ENCODE measurements at places on chromosomes 12 and 14. TPM values are rescaled to one million over a fixed set of nuclear protein-coding genes. Genes with fewer than 3 reads are reported as not detected.
A peak's percentile ranks its signal among the peaks of the same experiment; 100 is the strongest.

ACRBP gene
- 0.35 TPM for total RNA-seq

DNA sequence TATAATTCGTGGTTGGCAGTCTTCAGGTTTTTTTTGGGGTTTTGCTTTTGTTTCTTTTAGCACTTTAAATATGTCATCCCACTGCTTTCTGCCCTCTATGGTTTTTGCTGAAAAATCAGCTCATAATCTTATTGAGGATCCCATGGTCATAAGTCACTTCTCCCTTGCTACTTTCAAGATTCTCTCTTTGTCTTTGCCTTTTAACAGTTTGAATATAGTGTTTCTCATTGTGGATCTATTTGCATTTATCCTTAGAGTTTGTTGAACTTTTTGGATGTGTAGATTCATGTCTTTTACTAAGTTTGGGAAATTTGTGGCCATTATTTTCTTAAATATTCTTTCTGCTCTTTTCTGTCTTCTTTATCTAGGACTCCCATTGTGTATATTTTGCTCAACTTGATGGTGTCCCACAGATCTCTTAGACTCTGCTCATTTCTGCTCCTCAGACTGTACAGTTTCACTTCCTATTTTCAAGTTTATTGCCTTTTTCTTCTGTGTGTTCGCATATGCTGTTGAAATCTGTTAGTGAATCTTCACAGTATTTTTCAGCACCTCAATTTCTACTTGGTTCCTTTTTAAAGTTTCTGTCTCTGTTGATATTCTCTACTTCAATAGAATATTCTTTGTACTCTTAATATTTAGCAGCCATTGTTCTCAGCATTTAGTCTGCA is 70.8 kb downstream of the WNK1 start:
- no peak overlapping the region for H3K4me3 ChIP-seq
- H3K27me3 ChIP-seq = no peaks in the 10 kb centered on the region
- no peak for DNase-seq
- no peaks in the 10 kb centered on the region for H3K36me3 ChIP-seq
- H3K4me1 ChIP-seq = no peaks in the 10 kb centered on the region

DNA sequence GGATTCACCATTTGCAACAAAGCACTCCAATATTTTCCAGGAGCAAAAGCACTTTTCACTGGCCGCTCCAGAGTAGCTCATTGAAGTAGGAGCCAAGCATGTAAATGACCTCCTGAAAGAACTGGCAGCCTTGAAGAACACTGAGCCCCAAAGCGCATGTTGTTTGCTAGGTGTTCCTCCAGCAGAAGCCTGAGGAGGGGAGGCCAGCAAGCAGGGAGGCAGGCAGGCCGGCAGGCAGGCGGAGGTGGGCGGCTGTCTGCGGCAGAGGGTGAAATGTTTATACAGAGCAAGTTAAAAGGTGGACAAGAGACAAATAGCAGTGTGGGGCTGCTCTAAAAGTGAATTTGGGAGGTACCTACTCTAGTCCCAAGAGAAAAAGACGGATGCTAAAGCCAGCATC is 439.4 kb downstream of the CCDC91 start:
- H3K4me1 ChIP-seq = no peaks in the 10 kb centered on the region
- no peaks in the 10 kb centered on the region for H3K27me3 ChIP-seq
- no peak overlapping the region for H3K4me3 ChIP-seq
- no peak overlapping the region for H3K27ac ChIP-seq
- no peak for DNase-seq

DNA sequence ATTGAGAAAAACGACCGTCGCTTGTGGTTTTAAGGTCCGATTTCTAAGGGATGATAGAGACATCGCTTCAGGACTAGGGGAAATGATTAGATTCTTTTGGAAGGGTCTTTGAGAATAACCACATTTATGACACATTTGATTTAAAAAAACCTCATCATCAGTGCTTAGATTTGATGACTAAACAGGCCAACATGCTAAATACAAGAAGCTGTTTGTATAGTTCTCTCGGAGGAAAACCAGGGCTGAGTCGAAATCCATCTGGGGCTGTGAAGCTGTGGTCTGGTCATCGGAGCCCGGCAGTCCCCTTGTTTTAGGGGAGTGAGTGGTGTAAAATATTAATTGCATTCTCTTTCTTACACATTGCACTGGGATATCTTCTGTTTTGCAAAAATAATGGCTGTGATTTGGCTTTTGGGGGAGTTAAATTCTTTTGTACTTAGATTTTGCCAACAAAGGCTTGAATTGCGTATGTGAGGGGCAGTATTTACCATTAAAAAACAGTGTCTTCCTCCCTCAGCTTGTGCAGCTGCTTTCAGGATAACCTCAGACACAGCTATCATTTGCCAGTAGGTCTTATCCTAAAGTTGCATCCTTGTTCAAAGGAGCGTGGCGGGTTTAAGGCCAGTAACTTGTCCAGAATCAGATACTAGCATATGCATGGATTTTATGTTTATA is 550 bp downstream of the GNG2 start:
- H3K27me3 ChIP-seq = no peaks in the 10 kb centered on the region
- no peak for DNase-seq
- no peaks in the 10 kb centered on the region for H3K36me3 ChIP-seq
- H3K27ac ChIP-seq = peak overlapping the region; percentile 56

DNA sequence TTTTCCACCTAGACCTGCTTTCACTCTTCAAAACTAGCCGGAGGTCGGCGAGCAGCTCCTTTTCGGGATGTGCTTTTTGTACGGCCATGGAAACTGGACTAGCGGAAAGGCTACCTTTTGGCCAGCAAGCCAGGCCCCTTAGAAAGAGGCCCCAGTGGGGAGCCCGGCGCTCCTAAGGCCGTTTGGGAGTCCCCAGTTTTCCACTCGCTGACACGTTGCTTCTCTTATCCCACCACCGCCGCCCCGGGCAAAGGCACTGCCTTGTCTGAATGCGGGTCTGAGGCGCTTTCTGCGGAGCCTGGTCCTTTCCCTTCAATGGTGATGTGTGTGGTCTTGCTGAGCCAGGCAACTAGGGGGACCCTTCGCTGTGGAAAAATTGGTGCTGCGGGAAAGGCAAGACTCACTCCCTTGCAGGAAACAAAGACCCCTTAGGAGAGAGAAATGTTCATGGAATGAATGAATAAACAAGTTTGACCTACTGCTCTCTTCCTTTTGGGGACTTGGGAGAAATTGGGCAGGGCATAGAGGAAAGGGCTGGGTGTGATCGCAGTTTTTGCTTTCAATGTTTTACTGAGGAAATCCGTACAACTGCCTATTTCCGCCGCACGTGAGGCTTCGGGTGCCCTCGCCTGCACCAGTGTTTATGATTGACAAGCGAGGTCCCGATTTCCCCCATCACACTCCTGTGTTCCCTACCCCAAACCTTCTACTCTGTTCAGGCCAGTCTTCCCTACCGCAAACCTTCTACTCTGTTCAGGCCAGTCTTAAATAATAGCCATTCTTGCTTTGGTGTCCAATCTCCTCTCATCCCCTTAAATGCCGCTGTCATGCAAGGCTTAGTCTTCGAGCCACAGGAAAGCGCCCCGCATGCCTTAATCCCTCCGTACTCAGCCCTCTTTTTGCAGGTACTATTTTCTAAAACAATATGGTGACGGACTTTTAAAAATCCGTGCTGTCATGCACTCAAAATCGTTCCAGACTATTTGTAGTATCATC is 1.0 kb upstream of the SLC38A2 start:
- no peaks in the 10 kb centered on the region for H3K4me1 ChIP-seq
- H3K27ac ChIP-seq = peak overlapping the region; percentile 100
- H3K27me3 ChIP-seq = no peaks in the 10 kb centered on the region
- H3K4me3 ChIP-seq = peak overlapping the region; percentile 92

DNA sequence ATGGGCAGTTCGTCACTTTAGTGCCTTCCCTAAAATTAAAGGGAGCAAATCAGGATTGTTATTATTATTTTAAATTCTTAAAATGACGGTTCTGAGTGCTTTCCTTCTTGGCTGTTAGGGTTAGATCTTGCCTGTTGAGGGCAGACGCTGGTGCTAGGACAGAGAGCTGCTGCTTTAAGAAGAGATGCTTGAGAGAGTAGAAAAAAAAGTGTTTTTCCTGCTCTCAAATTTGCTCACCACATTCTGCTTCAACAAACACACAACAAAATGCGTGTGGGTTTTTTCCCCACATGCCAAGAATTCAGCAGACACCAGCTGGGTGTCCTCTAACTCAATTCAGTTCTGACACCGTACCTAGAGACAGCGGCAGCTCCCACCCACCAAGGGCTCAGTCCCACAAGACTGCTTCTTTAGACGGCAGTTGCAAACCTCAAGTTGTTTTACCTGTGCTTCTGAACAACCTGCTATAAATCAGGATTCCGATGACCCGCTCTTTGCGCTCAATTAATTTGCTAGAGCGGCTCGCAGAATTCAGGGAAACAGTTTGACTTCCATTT is 75.8 kb upstream of the RIN3 start:
- no peaks in the 10 kb centered on the region for H3K36me3 ChIP-seq
- no peak overlapping the region for H3K4me3 ChIP-seq
- no peak for DNase-seq
- no peak overlapping the region for H3K27ac ChIP-seq

GRCh38 chr12:101299346-101299745 is 19.4 kb downstream of the UTP20 start:
- no peaks in the 10 kb centered on the region for H3K4me1 ChIP-seq
- H3K27ac ChIP-seq = no peak overlapping the region
- no peaks in the 10 kb centered on the region for H3K36me3 ChIP-seq
- H3K27me3 ChIP-seq = no peaks in the 10 kb centered on the region
- no peak overlapping the region for H3K4me3 ChIP-seq
- no peak for DNase-seq

GRCh38 chr14:52061390-52061789 is 7.5 kb downstream of the NID2 start:
- DNase-seq = no peak
- H3K27ac ChIP-seq = peak overlapping the region; percentile 49
- peaks cover 15% of the 10 kb centered on the region for H3K4me1 ChIP-seq
- no peaks in the 10 kb centered on the region for H3K36me3 ChIP-seq

Measured in uterus (tissue), 4 donors.